ENCODE measurements at places on chromosomes 5 and 9.

GRCh38 chr9:119868694-119869093 lies 499.5 kb upstream of the BRINP1 start:
- no peak for DNase-seq

DNA sequence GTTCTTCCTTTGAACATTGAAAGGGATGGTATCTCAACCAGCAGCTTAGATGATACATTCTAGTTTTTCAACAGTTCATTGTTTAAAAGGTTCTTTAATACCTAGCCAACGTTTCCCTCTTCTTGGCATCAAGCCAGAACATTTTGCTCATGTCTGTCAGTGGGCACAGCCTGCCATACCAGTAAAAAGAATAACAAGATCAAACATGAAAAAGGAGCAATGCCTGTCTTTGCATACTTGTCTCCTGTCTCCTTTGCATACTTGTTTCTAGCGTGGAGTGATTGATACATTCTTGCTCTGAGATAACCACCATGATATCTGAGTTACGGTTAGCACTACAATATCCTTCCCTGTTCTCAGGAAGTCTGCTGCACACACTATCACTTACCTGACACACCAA lies 248.6 kb upstream of the DAPK1 start:
- DNase-seq, result no peak

DNA sequence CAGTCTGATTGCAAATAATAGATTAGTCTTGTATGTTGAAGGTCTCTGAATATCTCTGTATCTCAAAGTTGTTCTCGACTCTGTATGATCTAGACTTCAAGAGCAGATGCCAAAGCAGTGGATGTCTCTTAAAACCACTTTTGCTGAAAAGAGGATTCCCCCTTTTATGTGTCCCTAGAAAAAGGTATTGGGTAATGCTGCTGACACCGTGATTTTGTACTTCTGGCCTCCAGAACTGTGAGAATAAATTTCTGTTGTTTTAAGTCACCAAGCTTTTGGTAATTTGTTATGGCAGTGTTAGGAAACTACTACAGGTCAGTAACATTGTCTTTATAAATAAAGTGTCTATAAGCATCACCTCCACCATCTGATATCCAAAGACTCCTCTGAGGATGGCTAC lies 85.3 kb upstream of the PIK3R1 start:
- DNase-seq, result no peak

GRCh38 chr5:142745268-142745667 lies 24.9 kb upstream of the ARHGAP26 start:
- DNase-seq, result no peak

GRCh38 chr5:146338774-146339714 lies at the start of gene POU4F3:
Gene POU4F3, plus strand, starts transcription at chr5:146338839. Its CDS starts 274 bp downstream, at chr5:146339113.
- DNase-seq, result no peak

DNA sequence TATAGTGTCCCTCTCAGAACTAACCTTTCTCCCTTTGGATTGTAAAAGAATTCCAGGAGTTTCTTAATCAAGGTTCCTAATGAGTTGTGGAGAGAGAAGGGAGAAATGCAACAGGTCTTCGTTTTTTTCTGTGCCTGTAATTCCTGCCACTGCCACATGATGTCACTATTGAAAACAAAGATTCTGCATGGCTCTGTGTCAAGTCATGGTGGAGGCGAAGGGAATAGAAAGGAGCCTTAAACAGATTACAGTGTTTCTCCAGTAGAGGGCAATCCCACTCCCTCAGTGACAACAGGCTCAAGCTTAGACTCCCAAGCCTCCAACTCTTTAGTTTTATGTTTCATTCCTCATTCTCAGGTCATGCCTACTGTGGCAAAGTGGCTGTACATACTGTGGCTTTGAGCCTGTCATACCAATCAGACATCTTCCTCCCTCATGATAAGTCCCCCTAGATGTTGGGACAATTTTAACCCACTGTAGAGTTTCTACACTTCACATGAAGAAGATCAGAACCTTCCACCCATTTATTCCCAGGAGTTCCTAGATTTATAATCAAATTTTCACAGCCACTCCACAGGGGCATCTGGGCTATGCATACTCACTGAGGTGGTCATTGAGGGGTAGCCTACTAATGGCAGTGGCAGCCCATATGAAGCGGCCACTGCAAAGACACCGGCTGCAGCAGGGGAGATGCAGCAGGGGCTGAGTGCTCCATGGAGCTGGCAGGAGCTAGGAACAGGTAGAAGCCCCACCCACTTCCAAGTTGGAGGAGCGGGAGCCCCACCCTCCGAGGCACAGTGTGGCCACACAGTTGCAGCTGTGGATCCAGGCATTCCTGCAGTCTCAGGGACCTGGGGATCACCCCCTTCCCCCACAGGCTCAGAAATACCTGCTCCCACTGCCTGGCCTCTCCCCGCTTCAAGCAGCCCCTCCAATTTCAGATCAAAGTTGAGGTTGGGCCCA lies 97.4 kb upstream of the TRIM32 start:
- DNase-seq, result peak; percentile 21

GRCh38 chr5:105230516-105231157 lies 1668.0 kb upstream of the NUDT12 start:
- no peak for DNase-seq

GRCh38 chr9:4038182-4038723 lies 261.6 kb downstream of the GLIS3 start:
- DNase-seq, result no peak

- DNase-seq, result no peak
Measured at GRCh38 chr5:1783216-1783554, 16.5 kb downstream of the MRPL36 start.

- DNase-seq, result no peak
Measured at GRCh38 chr5:62536783-62537182, 41.8 kb upstream of the LRRC70 start.

All from common myeloid progenitor, CD34-positive (primary cell).